ENCODE measurements at places on chromosomes 6 and 20.

DNA sequence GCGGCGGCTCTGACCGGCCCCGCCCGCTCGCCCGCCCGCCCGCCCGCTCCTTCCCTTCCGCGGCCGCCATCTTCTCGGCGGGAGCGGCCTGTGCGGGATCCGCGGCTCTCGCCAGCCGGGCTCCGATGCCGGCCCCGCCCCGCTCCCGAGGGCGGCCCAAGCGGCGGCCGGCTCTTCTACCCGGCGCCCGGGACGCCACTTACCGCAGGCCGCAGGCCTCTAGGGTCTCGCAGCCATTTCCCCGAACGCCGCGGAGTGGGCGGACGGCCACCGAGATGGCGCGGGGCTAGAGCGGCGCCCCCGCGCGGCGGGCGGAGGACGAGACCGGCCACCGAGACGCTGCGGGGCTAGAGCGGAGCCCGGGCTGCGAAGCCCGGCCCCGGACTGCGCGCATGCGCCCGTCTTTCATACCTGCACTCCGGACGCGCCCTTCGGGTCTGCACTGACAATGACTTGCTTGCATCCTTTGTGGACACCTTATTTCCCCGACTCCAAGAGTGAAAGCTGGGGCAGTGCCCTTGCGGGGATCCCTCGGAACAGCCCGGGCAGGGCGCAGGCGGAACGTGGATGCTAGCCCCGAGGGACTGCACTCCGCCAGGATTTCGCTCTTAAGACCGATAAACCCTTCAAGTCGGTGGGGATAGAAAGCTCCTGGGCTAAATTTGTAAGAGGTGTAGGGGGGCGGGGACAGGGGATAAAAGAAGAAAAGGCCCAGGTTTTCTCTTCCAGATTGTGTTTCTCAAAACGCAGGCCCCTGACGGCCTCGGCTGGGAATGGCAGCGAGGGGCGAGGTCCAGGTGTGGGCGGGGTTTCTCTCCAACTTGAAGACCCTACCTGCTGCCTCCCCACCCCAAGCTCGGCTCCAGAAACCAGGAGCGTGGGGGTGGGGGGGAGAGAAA lies at the start of gene DIDO1:
TSS of gene DIDO1 (minus strand) at position 277 of the 899 bp plus-strand sequence.
- peak; percentile 93 for DNase-seq

DNA sequence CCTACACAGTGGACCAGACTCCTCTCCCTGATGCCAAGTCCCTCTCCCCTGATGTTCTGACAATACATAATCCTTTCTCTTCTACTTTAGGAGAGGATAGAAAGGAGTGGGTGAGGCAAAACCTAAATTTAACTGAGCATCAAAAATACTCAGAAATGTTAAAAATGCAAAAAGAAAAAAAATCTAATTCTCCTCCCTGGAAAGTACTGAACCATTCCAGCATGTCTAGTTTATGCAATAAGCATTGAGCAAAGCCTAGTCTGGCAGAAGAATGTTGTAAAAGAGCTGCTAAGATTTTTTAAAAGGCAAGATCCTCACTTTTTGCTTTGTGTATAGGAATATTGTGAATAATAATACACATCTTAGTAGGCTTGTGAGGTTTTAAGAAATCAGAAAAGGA lies 116.6 kb upstream of the STXBP5 start:
- no peak for DNase-seq

DNA sequence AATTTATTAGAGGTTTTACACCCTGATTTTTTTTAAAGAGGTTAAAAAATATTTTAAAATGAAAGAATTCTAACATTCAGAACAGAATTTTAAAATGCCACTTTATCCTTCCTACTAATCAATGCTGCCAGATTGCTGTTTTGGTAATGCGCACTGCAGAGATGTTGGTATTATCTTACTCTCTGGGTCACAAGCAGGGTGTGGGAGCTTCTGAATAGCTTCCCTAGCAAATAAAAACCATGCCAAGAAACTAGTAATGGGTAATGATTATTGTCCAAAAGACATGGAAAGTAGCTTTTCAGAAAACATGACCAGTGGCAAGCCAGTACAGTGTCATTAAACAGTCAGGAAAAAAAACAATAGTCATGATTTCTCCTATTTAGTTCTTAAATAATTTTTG lies 205.4 kb downstream of the TPBG start:
- DNase-seq: no peak

DNA sequence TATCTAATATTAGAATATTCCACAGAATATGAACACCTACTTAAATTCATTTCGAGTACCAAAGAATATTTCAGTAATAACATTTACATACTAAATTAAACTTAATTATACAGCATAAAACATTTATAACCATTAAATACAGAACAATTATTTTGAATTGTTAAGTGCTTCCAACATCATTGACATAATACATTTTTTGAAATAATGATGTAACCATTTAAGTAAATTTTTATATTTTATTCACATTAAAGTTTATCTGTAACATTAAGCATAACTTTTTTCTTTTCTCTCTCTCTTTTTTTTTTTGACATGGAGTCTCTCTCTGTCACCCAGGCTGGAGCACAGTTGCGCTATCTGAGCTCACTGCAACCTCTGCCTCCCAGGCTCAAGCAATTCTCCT lies 44.5 kb downstream of the FUT9 start:
- DNase-seq: no peak

- no peak for DNase-seq
These were observed 139.5 kb upstream of the BEND6 start for GRCh38 chr6:56815436-56815835.

DNA sequence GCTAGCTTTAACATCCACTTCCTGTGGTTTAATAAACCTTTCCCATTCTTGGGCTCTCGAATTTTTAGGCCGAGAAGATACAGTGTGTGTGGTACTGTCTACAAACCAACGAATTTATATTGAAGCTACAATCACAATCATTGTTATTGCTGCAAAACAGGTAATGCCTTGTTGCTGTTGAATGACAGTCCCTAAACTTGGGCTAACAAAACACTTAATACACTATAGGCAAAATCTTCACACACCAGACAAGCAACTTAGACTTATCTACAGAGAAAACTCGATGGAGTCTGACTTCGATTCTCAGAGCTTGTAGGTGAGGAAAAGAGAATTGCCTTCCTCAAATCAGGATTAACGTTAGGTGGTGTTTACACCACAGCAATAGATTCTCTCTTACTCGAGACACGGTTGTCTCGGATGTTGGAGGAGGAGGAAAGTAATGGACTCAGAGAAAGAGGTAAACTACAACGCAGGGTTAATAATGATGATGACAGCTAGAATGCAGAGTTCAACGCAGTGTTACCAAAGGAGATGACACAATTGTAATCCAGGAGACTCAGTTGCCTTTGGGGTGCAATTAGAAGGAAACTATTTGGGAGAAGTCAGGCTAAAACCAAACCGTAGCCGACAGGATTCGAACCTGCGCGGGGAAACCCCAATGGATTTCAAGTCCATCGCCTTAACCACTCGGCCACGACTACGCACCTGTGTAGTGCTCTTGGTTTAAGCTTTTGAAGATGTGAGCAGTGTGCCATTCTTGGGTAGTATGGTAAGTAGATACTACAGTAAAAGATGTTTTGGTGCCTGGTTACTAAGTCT lies 32.5 kb upstream of the ZNF184 start:
- peak; percentile 77 for DNase-seq

DNA sequence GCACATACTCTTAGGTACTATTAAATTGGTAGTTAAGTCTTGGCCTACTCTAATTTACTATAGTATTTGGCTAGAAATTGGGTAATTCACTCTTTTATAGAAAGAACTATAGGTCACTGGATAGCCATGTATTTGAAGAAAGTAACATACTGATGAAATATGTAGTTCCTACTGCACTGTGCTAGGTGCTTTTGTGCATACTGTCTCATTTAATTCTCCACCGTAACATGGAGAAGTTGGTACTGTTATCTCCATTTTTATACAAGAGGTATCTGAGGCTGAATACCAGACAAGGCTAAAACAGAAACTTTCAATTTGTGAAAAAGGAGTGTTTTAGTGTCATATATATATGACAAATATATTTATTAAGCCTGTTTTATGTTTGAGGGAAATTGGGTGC lies 29.8 kb downstream of the AFDN start:
- no peak for DNase-seq

DNA sequence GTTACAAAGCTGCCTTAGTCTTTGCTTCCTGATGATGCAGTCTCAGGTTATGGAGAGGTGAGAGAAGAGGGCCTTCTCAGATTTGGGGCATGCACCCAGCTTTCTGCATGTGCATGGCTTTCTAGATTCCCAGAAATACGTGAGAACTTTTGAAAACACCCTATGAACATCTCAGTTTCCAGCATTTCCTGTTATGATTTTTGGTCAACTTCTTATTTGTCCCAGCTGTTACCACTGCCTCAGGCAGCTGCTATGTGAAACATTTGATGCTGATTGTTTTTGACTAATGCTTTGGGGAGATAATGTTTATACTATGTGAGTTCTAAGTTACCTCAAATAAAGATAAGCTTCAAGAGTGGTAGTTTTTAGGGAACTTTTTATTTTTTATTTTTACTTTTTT lies 9.5 kb upstream of the SNAP25 start:
- no peak for DNase-seq

- DNase-seq: no peak
These were observed 53.4 kb downstream of the NUS1 start for GRCh38 chr6:117728626-117729025.

- DNase-seq: no peak
These were observed 7.8 kb downstream of the TMC2 start for GRCh38 chr20:2544211-2544610.
